IPS DF 19.7 (cell line): ENCODE measurements at places on chromosomes 16 and 17.

- DNase-seq, result no peak
Observed at GRCh38 chr16:66590322-66590721, 11.1 kb downstream of the CMTM2 start.

- DNase-seq, result no peak
Observed at GRCh38 chr17:67532326-67532871, 155.3 kb downstream of the PITPNC1 start.

GRCh38 chr17:69773081-69773480 lies 301.9 kb upstream of the KCNJ16 start:
- DNase-seq, result no peak

DNA sequence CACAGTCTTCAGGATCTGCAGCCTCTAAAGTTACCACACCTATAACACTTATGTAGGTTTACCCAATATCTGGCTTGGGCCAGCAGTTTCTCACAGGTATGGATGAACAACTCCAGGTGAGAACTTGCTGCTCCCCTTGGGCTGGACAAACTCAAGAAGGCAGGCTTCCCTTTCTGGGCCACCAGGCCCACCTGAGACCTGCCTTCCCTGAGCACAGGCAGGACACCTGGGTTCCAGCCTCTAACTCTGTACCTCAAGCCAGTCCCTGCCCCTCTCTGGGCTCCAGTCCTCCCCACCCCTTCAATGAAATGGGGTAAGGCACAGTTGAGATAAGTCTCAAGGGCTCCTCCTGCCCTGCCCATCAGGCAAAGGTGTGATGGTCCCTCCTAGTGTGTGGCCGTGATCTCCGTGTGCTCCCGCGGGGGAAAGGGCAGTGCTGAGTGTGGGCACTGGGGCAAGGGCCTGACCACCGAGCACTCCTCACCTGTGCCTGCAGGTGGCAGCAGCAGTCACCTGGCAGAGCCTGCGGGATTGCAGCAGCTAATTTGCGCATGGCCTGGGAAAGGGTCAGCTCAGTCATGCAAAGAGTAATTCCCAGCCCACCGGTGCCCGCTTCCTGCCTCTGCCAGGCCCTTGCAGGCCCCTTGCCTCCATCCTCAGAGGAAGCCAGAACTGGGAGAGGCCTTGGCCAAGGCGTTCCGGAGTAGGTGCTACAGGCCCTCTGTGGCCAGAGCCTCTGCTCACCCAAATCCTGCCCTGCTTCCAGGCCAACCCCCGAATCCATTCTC lies 28.2 kb upstream of the ADGRG1 start:
- DNase-seq, result no peak

- DNase-seq, result no peak
Observed at GRCh38 chr16:68469796-68470460, 21.6 kb upstream of the SMPD3 start.

GRCh38 chr17:80883831-80884735 lies 107.6 kb upstream of the CHMP6 start:
- DNase-seq, result no peak

- DNase-seq, result no peak
Observed at GRCh38 chr17:57408071-57408811, 151.9 kb downstream of the MSI2 start.

- peak; percentile 61 for DNase-seq
Observed at GRCh38 chr17:63497708-63498483, 21.0 kb downstream of the ACE start.

- no peak for DNase-seq
Observed at GRCh38 chr17:19935169-19935568, 42.5 kb downstream of the AKAP10 start.
